ENCODE measurements at places on chromosomes 7 and 10. TPM values are rescaled to one million over a fixed set of nuclear protein-coding genes. Genes with fewer than 3 reads are reported as not detected.

DNAH11 gene
- 3.2 TPM for total RNA-seq

CTAGE8 gene
- total RNA-seq: 0.25 TPM

STEAP2 gene
- 2.0 TPM for total RNA-seq

OR2A12 gene
- total RNA-seq: not detected

SFTPA1 gene
- total RNA-seq: not detected
